ENCODE measurements at places on chromosomes 7 and 10.
A peak's percentile ranks its signal among the peaks of the same experiment; 100 is the strongest.

DNA sequence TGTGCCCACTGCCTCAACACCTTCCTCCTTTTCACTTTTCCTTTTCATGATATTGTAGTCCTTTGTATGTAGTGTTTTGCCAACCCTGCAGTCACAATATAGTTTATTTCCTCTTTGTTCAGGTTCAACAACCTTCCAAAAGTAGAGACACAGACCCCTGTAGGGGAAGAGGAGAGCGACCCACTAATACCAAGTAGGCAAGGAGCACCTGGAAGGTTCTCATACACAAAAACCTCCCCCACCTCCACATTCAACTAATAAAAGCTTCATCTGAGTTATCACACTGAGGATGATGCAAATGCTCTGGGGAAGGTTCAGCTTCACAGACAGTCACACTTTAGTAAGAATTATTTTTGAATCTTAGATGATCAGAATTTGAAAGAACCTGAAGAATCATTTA, 41.6 kb downstream of the PIK3AP1 start:
- no peak for DNase-seq

- DNase-seq: no peak
These were observed 1252.2 kb downstream of the REEP3 start for GRCh38 chr10:64773357-64773756.

DNA sequence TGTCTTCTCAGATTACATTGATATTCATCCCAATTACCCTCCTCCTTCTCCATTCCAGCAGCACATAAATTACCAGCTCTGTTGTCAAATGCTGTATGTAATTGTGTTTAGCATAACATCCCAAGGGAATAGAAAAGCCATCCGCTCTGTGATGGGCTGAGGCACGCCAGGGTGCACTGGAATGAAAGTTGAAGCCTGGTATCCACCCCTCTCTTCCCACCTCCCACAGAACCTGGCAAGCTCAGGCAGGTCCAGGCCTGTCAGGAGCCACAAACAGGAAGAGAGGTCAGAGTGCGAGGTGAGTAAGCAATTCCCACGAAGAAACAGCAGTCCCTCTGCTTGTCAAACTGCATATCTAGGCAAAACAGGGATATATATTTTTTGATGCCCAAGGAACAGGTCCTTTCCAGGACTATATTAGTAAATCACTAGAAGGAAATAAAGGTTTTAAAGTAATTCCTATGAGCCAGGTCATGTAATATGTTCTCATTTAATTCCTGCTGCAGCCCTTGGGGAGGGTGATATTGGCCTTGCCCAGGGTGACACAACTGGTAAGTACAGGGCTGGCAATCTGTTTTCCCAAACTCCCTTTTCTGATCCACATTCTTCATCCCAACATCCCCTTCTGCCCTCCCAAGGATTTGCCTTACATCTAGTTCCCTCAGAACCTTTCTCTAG, 155.6 kb upstream of the GHITM start:
- no peak for DNase-seq

GRCh38 chr10:132517951-132518521, 19.6 kb upstream of the INPP5A start:
- DNase-seq: no peak

DNA sequence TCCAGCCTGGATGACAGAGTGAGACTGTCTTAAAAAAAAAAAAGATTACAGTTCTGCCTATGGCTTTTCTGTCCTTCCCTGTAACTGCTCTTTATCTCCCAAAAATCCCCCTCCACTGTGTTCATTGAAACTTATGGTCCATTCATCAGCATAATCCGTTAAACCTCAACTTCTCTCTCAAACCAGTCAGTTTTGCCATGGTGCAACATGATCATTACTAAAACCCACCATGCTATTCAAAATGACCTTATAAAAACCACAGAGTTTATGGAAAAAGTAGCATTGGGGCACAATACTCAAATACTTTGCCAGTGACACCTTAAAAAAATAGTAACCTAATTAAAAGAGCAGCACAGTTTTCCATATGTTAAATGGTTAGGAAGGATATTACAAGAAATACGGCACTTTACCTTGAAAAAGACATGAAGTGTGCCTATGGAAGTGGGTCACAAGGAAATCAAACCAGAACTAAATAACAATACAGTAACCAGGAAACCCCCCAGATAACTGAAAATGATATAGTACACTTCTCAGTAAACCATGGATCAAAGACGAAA, 74.0 kb upstream of the ST8SIA6 start:
- DNase-seq: no peak

DNA sequence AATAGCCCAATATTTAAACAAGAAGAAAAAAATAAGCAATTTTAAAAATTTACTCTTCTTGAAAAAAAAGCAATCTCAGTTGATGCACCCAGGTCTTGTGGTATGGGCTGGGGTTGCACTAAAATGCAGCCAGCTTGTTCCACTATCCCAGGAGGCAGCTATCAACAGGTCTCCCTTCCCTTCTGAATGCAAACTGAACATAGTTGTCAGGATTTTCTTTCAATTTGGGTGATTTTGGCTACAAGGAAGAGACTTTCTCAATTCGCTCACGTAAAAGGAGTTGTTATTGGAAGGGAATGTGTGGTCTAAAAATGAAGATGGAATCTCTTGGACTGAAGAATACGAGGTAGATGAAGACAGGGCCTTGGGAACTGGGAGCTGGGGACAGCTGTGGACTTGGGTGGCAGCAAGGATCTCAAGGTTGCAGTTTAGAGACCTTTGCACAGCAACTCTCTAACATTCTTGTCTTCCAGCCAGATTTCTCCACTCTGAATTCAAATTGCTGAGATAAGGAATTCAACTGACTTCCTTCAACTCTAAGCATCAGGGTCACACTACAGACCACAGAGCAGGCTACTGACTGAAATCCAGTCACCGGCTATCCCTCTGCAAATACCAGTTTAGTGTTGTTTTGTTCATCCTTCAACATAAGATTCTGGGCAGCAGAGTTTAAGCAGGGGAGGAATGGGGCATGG, 3.1 kb upstream of the TMEM26 start:
- no peak for DNase-seq

GRCh38 chr7:20193242-20193777, 23.9 kb downstream of the MACC1 start:
- no peak for DNase-seq

DNA sequence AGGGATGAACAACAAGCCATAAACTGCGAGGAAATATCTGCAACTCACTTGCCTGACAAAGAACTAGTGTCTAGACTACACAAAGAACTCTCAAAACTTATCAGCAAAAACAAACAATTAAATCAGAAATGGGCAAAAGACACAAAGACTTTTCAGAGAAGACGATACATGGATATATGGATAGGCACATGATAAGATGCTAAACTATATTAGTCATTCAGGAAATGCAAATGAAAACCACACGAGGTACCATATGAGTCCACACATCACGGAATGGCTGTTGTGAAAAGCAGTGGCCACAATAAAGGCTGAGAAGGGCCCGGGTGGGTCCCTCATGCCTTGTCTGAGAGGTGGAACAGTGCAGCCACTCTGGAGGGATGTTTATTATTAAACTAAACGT, 267.8 kb downstream of the WDR37 start:
- no peak for DNase-seq

GRCh38 chr7:145434811-145435210, 599.0 kb upstream of the TPK1 start:
- DNase-seq: no peak

GRCh38 chr10:12960941-12961340, 40.6 kb downstream of the CCDC3 start:
- DNase-seq: no peak

- no peak for DNase-seq
These were observed 26.2 kb downstream of the IDE start for GRCh38 chr10:92547676-92548075.

DNA sequence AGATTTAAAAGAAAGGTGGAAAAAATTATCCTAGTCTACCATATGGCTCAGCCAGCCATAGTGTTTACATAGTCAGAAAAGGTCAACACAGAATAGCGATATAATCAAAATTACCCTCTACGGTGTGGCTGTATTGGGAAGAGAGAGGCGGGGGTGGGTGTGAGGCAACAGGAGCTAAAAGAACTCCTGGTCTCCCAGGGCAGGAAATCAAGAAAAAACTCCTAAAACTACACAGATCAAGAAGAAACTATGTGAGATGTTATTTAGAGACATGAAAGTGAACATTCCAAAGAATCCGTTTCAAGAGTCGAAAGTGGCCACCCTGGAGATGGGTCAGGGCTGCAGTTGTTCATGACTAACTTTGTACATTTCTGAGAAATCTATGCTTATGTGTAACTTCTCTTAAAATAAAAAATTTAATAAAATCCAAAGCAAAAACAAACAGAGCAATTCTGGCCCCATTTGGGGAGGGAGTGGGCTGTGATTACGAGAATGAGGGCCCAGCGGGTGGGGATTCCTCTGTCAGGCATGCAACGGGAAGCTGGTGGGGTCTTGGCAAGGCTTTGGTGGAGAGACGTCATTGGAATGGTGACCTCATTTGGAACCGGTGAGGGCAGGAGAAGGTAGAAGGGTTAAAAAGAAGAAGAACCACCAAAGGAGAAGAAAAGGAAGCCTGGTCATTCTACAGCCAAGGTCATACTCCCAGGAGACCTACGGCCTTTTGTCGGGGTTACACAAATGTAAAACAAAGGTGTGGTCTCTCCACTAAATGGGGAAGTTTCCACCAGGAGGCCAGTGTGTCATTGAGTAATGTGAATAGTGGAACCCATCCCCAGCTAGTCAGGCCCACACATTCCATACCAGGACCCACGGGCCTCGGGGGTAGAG, 71.2 kb upstream of the DUSP5 start:
- no peak for DNase-seq

GRCh38 chr10:102583435-102584417, 60.6 kb upstream of the TRIM8 start:
- DNase-seq: peak; percentile 64

- DNase-seq: no peak
These were observed 235.1 kb downstream of the SEMA3E start for GRCh38 chr7:83413831-83414230.

GRCh38 chr10:76115471-76116155, 684.2 kb downstream of the LRMDA start:
- no peak for DNase-seq

GRCh38 chr7:20980668-20981264, 194.1 kb upstream of the SP8 start:
- DNase-seq: no peak

- DNase-seq: no peak
These were observed 418.9 kb downstream of the ZNF716 start for GRCh38 chr7:57868771-57869483.

GRCh38 chr7:105905209-105905909, 29.0 kb upstream of the ATXN7L1 start:
- DNase-seq: no peak

- DNase-seq: no peak
These were observed 153.4 kb downstream of the BICC1 start for GRCh38 chr10:58666024-58666423.

DNA sequence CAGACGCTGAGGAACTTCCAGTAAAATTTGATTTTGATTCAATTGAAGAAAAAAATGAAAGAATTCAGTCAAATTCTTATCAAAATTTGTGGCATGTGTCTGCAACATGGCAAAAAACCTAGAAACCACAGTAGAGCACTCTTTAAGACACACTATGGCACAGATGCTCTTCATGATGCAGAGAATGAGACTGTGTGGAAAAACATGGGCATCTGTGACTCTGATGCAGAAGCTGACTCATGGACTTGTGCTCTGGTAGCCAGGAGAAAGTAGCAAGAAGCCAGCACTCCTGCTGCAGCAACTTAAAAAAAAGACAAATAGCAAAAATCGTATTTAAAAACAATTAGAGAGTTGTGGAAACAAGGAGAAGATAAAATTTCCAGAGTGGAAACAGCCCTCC, 8.9 kb upstream of the KCNK18 start:
- no peak for DNase-seq

Data from stimulated activated CD4-positive, alpha-beta T cell treated with anti-CD3 and anti-CD28 coated beads, TNF-alpha, amount 100 ng/mL, for 24 hours (primary cell).